ENCODE measurements at places on chromosomes 7 and 10.

GRCh38 chr7:137862964-137863363 is 16.2 kb upstream of the DGKI start:
- no peak for DNase-seq

DNA sequence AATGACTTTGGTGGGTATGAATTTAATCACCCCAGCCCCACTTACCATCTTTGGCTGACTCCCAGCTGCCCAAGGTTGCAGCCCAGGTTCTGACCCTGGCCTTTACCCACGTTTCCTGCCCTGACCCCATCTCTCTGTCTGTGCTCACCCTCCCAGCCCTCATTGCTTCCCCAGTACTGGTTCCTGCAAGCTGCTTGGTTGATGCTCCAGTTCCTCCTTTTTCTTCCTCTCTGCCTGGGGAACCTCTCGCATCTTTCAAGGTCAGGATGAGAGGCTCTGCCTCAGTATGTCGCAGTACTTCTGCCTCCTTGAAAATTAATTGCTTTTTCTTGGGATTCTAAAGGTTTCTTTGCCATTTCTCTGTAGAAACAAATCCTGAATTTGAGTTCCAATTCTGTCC is 263.8 kb upstream of the ZNF32 start:
- no peak for DNase-seq

- DNase-seq = no peak
Measured at GRCh38 chr7:106629516-106629915, 31.4 kb downstream of the CCDC71L start.

GRCh38 chr7:83786858-83787257 is 137.9 kb upstream of the SEMA3E start:
- DNase-seq = no peak

DNA sequence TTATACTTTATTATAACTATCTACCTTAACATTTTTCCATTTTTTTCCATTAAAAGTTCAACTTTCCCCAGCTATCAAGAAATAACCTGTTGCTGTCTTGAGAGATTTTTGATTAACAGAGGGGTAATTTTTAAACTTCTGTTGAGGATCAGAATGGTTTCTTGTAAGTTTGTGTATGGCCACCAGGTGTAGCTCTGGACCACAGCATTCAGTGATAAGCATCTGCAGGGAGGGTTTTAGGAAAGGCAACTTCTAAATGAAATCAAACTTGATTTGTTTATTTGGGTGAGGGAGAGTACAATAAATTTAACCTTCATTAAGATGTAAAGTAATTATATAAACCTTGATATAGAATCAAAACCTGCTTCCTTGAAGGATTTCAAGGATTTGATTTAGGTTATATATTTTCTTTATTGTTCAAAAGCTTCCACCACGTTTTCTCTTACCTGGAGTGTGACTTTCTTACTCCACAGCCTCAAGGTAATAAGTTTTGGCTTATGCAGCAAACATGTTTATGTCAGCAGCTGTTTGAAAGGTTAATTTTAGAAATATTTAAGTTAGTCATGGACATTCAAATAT is 153.3 kb downstream of the STK31 start:
- DNase-seq = no peak

DNA sequence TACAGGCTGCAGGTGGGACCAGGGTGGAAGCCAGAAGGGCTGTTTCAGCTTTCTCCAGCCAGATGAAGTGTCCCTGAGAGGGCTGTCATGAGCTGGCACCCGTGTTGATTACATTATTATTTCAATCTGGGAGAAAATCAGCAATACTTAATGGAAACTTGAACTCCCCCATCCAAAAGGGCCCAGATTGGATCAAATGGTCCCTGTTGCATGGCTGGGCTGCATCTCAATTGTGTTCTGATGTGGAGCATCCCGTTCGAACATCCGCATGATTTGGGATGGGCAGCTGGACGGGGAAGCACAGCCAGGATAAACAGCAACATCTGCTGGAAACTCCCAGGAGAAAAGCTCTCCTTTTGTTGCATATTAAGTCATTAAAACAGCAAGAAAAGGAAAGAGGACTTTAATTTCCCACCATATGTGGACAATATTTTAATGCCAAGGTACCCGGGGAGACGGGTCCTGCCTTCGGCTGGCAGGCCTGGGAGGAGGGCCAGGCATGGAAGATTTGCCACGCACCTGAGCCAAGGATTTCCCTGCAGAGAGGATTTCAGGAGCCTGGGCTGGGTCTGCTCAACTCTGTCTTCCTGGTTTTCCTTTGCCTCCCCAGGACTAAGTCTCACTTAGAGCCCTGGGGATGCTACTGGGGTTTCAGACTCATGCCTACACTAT is 52.4 kb downstream of the NPTX2 start:
- DNase-seq = no peak

GRCh38 chr7:132584796-132585494 is 8.7 kb upstream of the PLXNA4 start:
- DNase-seq = no peak

- no peak for DNase-seq
Measured at GRCh38 chr7:102236592-102237287, 49.9 kb upstream of the SH2B2 start.

DNA sequence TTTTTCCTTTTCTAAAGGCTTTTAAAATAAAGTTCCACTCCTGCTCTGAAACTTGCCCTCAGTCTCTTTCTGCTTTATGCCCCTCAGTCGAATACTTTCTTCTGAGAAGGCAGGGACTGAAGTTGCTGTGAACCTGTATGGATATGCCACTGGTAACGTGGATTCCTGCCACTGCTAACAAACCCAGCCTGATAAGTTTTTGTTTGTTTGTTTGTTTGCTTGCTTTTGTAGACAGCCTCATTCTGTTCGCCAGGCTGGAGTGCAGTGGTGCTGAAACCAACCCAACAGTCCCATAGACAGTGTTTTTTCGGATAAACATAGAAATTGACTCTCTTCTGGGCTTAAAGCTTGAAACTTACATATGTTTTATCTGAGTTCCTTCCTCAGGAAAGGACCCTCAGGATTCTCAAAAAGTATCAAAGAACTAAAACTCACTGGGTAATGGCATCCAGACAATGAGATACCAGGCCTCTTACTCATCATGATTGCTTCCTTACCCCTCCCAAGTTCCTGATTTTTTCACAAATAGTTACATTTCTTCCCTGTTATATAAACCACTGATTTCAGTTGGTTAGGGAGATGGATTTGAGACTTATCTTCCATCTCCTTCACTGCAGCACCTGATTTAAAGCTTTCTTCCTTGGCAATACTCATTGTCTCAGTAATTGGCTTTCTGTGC is 273.6 kb downstream of the SDHAF3 start:
- DNase-seq = no peak

GRCh38 chr7:99623091-99623693 is 6.4 kb downstream of the ZSCAN25 start:
- no peak for DNase-seq

GRCh38 chr10:77387247-77387646 is 250.4 kb downstream of the KCNMA1 start:
- no peak for DNase-seq
